ENCODE measurements at places on chromosomes 16 and 17.

- no peak overlapping the region for H3K27ac ChIP-seq
- H3K4me1 ChIP-seq, result no peaks in the 10 kb centered on the region
- no peak for DNase-seq
- H3K4me3 ChIP-seq, result no peak overlapping the region
- H3K27me3 ChIP-seq, result no peaks in the 10 kb centered on the region
- H3K36me3 ChIP-seq, result no peaks in the 10 kb centered on the region
Observed at GRCh38 chr17:60729854-60730253, 52.2 kb downstream of the BCAS3 start.

GRCh38 chr17:70169709-70170597 lies 621 bp downstream of the KCNJ2 start:
- peaks cover 16% of the 10 kb centered on the region for H3K27me3 ChIP-seq
- no peak overlapping the region for H3K4me3 ChIP-seq
- DNase-seq, result no peak
- no peaks in the 10 kb centered on the region for H3K36me3 ChIP-seq

DNA sequence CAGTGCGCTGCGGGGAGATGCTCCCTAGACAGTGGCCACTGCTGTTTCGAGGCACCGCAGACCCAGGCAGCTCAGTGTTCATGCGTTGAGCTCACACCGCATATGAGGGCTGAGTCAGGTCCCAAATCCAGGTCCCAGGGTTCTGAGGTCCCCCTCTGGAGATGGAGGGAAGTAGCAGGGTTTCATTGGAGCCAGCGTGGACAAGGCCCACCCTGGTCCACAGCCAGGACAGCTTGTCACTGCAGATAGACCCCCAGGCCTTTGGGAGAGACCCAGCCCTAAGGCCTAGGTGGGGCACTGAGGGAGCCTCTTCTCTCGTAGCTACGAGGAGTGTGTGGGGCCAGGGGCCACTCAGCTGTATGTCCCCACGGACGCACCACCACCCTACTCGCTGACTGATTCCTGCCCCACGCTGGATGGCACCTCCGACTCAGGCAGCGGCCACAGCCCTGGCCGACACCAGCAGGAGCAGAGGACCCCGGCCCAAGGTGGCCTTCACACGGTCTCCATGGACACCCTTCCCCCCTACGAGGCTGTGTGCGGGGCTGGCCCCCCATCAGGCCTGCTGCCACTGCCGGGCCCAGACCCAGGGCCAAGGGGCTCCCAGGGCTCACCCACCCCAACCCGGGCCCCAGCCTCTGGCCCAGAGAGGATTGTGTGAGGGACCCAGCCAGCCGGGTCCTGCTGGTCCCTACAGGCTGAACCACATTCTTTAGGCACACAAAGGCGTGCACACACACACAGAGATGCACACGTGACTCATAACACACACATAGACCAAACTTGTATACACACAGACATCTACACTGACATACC lies 53.4 kb downstream of the BEAN1 start:
- H3K4me3 ChIP-seq, result no peak overlapping the region
- no peak for DNase-seq
- no peaks in the 10 kb centered on the region for H3K27me3 ChIP-seq
- H3K36me3 ChIP-seq, result no peaks in the 10 kb centered on the region
- H3K4me1 ChIP-seq, result peaks cover 10% of the 10 kb centered on the region

DNA sequence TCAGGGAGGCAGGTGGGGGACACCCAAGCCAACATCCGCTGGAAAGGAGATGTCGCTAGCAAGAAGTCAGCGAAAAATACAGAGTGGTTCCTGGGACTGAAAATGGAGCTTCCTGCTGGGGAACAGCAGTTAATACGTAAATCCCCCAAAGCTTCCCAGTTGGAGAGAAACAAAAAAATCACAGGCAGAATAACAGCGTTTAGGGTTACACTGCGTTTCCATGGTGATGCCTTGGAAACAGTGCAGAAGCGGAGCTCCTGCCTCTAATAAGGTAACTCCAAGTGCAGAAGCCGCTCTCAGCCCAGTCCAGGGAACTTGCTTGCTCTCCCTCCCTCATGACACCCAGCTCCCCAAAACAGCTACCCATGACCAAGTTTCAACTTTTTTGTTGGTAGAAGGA lies 73.4 kb downstream of the PLD6 start:
- DNase-seq, result no peak
- H3K36me3 ChIP-seq, result peaks cover 55% of the 10 kb centered on the region
- H3K27me3 ChIP-seq, result no peaks in the 10 kb centered on the region
- H3K4me3 ChIP-seq, result no peak overlapping the region
- peaks cover 3% of the 10 kb centered on the region for H3K4me1 ChIP-seq
- no peak overlapping the region for H3K27ac ChIP-seq

GRCh38 chr17:29617481-29618271 lies 5.0 kb downstream of the CORO6 start:
- peak; percentile 81 for DNase-seq
- peaks cover 65% of the 10 kb centered on the region for H3K4me1 ChIP-seq
- peak overlapping the region; percentile 52 for H3K27ac ChIP-seq
- H3K36me3 ChIP-seq, result no peaks in the 10 kb centered on the region
- H3K27me3 ChIP-seq, result no peaks in the 10 kb centered on the region
- peak overlapping the region; percentile 68 for H3K4me3 ChIP-seq

- no peak for DNase-seq
- no peaks in the 10 kb centered on the region for H3K36me3 ChIP-seq
- no peaks in the 10 kb centered on the region for H3K27me3 ChIP-seq
- no peaks in the 10 kb centered on the region for H3K4me1 ChIP-seq
- no peak overlapping the region for H3K4me3 ChIP-seq
Observed at GRCh38 chr16:49698931-49699840, 156.7 kb downstream of the ZNF423 start.

- H3K4me1 ChIP-seq, result no peaks in the 10 kb centered on the region
- H3K36me3 ChIP-seq, result peaks cover 9% of the 10 kb centered on the region
- no peak overlapping the region for H3K27ac ChIP-seq
- no peaks in the 10 kb centered on the region for H3K27me3 ChIP-seq
Observed at GRCh38 chr17:613725-614124, 100.9 kb downstream of the VPS53 start.

GRCh38 chr17:64781014-64781756 lies 119.1 kb upstream of the SMURF2 start:
- peaks cover 12% of the 10 kb centered on the region for H3K36me3 ChIP-seq

- peak overlapping the region; percentile 99 for H3K27ac ChIP-seq
- no peaks in the 10 kb centered on the region for H3K27me3 ChIP-seq
- no peaks in the 10 kb centered on the region for H3K36me3 ChIP-seq
- peak overlapping the region; percentile 54 for H3K4me3 ChIP-seq
- H3K4me1 ChIP-seq, result peaks cover 59% of the 10 kb centered on the region
Observed at GRCh38 chr17:82297280-82297713, 20.1 kb downstream of the CD7 start.

Measured in effector memory CD4-positive, alpha-beta T cell (primary cell).